Thymus (tissue), 14 donors: ENCODE measurements at places on chromosomes 3 and 15. TPM values are rescaled to one million over a fixed set of nuclear protein-coding genes. Genes with fewer than 3 reads are reported as not detected.

GRCh38 chr3:94862703-94863102, 799.8 kb downstream of the NSUN3 start:
- no peak for DNase-seq

DNA sequence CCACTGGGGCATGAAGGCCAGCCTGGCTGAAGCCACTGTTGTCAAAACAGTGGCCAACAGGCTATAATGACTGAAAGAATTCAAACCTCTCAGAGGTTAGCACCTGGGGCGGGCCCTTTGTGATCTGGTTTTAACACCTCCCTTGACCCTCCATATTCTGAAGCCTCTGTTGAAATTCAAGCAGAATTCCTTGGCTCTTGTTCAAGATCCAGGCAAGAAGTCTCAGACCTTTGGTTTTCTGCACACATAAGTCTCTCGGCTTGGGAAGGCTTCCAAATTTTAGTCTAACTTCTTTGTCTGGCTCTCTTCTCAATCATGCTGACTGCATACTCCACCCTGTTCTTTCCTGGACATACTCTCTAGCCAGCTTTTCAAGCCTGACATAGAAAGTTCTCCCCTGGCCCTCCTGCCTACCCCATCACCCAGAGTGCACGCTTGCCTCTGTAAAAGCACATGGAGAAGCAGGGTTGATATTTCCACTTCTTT, 144.5 kb downstream of the PDZRN3 start:
- DNase-seq, result no peak

DNA sequence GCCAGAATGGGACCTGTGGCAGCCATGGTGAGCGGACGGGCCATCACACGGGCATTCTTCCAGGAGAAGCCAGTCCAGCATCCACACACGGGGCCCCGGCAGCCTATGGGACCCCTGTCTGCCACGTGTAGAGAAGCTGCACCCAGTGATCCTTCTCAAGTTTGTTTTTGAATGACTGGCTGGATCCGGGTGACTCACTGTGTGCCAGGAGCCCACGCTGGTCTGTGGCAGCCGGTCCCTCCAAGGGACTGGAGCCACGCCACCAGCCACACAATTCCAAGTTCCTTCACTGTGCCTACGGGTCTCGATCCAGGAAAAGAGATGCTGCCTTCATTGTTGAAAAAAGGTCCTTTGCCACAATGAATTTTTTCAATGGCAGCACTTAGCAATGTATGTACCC, 58.1 kb downstream of the ATP10A start:
- no peak for DNase-seq

GRCh38 chr3:52246264-52246620, 683 bp downstream of the PPM1M start:
- DNase-seq, result no peak

GRCh38 chr3:51311055-51311454, 74.0 kb upstream of the MANF start:
- DNase-seq, result no peak

DNA sequence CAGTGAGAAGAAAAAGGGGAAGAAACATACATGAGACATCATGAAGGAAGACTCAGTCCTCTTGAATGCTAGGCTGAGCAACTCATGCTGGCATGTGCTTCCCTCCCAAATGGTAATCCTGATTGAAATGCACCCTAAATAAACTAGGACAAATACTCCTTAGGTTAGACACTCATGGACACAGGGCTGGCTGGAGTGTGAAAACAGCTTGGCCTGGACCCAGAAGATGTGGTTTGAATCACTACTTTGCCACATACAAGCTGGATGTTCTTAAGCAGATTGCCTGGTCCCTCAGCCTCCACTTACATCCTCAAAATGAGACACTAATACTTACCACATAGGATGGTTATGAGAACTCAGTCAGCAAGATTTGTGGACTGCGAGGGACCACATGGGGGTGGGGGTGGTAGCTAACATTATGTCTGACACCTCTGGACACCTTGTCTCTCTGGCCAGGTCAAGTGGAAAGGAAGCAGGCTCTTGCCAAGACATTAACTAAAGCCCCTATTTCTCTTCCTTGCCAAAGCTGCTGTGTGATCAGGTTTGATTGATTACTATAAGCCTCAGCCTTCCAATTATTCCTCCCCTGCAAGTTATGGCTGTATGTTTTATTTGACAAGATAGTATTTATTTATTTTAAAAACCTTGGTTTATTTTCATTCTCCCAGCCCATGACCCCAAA, 138.9 kb upstream of the SLC7A14 start:
- no peak for DNase-seq

DNA sequence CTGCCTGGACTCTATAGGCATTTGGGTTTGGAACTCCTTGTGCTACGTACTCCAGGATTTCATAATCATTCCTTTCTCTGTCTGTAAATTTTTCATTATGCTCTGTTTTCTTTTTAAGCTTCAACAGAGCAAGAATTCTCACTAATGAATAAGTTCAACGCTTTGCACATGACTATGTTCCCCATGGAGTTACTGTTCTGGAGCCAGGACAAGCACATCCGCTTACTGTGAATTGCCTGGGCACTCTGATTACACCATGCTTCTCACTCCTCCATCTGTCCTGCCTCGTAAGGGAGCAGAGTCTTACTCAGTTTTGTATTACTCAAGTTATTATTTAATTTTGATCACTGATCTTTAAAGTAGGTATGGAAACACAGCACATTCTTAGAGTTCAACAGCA, 472.7 kb downstream of the RAP2B start:
- no peak for DNase-seq

DNA sequence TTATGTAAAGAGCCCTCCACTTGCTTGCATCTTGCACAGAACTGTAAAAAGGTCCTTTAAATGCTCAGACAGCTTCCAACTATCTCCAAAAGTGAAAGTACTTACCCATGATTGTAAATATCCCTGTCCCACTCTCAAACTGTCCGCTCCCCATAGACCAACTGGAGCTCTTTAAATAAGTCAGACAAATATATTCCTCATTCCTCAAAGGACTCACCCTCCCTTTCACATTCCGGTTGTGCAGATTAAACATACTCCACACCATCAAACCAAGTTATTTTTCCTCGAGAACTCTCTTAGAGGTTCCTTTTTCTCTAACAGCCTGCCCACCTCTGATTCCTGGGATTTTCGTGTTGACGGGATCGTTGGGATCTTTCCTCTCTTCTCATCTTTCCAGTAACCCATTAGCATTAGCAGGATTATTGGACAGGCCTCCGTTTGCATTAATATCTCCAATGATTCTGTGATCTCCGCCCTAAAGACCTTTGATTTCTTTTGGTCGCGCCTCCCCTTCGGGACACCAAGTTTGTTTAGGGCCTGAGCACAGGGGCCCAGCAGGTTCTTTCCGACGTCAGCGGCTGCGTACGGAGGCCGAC, 763 bp downstream of the GOLGB1 start:
- DNase-seq, result peak; percentile 34

GRCh38 chr3:112508261-112508660, 9.0 kb upstream of the BTLA start:
- no peak for DNase-seq

CCR4 gene
- total RNA-seq, result 32.8 TPM

DAZL gene
- total RNA-seq, result 0.19 TPM

KIF23 gene
- 31.4 TPM for total RNA-seq

PIAS1 gene
- total RNA-seq, result 26.2 TPM

EPHA3 gene
- total RNA-seq, result 1.9 TPM

MITF gene
- total RNA-seq, result 4.8 TPM
